Heart right ventricle (tissue), 16 donors: ENCODE measurements at places on chromosomes 11 and 22. TPM values are rescaled to one million over a fixed set of nuclear protein-coding genes. Genes with fewer than 3 reads are reported as not detected.
A peak's percentile ranks its signal among the peaks of the same experiment; 100 is the strongest.

Gene CASP4
- total RNA-seq = 8.7 TPM

DNA sequence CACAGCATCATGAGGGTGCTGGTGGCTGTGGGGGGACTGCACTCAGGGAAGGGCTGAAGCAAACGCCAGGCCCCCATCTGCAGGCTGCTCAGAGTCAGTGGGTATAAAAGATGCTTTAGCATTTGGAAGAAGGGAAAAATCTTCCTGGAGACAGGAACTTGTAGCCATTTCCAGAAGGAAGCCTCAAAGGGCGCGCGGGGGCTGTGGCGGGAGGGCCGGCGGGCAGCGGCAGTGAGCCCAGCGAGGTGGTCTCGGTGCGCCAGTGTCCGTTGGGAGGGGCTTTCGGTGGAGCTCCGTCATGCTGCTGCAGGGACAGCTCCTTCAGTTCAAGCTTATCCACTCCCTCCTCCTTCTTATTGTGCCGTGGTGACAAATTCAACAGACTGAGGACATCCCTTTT is 63.0 kb upstream of the PITPNB start:
- H3K27ac ChIP-seq = no peak overlapping the region
- no peaks in the 10 kb centered on the region for H3K27me3 ChIP-seq
- no peak for DNase-seq
- no peaks in the 10 kb centered on the region for H3K4me1 ChIP-seq

DNA sequence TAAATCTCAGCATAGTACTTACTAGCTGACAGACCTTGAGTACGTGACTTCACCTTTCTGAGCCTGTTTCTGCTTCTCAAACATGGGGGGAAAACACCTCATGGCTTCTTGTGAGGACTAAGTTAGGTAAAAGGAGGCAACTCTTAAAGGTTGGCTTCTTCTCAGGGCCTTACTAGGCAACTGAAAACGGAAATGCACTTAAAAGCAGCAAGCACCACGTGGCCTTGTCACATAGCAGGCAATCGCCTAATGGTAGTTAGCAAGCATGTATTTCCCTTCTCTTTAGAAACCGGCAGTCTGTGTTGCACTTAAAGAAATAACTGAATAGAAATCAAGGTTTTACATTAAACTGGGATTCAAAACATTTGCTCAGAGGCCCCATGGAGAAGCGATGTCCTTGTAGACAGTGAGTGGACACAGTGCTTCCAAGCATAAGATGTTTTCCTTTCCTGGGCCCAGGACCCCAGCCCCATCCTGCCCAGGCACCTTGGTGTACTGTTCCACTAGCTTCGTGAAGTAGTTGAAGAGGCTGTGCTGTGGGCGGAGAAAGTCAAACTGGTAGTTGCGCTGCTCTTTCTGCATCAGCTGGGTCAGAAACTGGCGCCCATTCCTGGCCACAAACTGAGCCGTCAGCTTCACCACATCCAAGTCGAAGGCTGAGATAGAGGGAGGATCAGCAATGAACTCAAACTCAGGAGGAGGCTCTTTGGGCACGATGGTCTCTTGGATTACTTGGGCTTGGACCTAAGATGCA is 12.1 kb downstream of the SF3A1 start:
- peaks cover 20% of the 10 kb centered on the region for H3K4me1 ChIP-seq
- peaks cover 99% of the 10 kb centered on the region for H3K36me3 ChIP-seq
- no peak overlapping the region for H3K4me3 ChIP-seq

GRCh38 chr11:120216426-120217102 is 5.7 kb downstream of the OAF start:
- H3K4me1 ChIP-seq = peaks cover 76% of the 10 kb centered on the region
- no peak overlapping the region for H3K4me3 ChIP-seq
- H3K36me3 ChIP-seq = no peaks in the 10 kb centered on the region
- no peaks in the 10 kb centered on the region for H3K27me3 ChIP-seq
- DNase-seq = no peak
- H3K27ac ChIP-seq = peak overlapping the region; percentile 50

Gene HSPB2
- total RNA-seq = 26.0 TPM

- no peaks in the 10 kb centered on the region for H3K36me3 ChIP-seq
- no peak overlapping the region for H3K4me3 ChIP-seq
- H3K27me3 ChIP-seq = no peaks in the 10 kb centered on the region
- no peak for DNase-seq
- H3K4me1 ChIP-seq = no peaks in the 10 kb centered on the region
Observed at GRCh38 chr11:35233518-35233917, 94.5 kb downstream of the CD44 start.

GRCh38 chr11:19394525-19395016 is 153.8 kb upstream of the E2F8 start:
- no peaks in the 10 kb centered on the region for H3K36me3 ChIP-seq
- H3K27ac ChIP-seq = no peak overlapping the region
- H3K4me3 ChIP-seq = no peak overlapping the region
- DNase-seq = no peak
- H3K27me3 ChIP-seq = no peaks in the 10 kb centered on the region

DNA sequence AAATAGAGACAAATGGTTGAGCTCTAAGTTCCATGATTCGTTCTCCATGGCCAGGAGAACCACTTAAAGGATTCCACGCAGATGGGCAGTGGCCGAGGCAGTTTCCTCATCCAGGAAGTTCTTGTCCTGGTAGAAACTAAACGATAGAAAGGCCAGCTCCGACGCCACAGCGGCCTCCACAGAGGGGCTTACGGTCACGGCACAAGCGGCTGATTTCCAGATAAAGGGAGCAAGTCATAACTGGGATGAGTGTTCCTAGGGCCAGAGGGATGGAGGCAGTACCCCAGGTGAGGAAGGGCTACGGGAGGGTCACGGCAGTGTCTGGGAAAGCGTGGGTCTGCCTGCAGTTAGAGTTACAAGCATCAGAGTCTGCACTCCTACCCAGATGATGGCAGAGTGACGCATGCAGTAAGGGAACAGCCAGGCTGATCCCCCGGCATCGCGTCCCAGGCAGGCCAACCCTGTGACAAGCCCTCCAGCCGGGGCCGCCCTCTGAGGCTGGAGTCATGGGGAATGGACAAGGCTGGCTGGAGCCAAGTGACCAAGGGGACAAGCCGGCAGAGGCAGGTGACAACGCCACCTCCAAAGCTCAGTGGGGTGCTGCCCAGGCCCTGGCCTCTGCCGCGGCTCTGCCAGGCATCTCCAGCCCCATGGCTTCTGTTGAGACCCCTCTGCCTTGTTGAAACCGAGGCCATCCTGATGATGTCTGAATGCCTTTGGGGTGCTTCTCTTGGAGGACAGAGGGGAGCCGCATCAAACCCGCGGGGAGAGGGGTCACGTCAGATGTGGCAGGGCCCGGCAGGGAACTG is 475.1 kb downstream of the BRD1 start:
- H3K36me3 ChIP-seq = no peaks in the 10 kb centered on the region
- no peaks in the 10 kb centered on the region for H3K4me1 ChIP-seq
- H3K27ac ChIP-seq = no peak overlapping the region
